Nephron progenitor cell (in vitro differentiated cells): ENCODE measurements at places on chromosomes 7 and 10.

GRCh38 chr7:51045319-51046102 lies 262.8 kb upstream of the GRB10 start:
- no peak overlapping the region for H3K27ac ChIP-seq
- H3K36me3 ChIP-seq = no peaks in the 10 kb centered on the region
- peaks cover 4% of the 10 kb centered on the region for H3K27me3 ChIP-seq

DNA sequence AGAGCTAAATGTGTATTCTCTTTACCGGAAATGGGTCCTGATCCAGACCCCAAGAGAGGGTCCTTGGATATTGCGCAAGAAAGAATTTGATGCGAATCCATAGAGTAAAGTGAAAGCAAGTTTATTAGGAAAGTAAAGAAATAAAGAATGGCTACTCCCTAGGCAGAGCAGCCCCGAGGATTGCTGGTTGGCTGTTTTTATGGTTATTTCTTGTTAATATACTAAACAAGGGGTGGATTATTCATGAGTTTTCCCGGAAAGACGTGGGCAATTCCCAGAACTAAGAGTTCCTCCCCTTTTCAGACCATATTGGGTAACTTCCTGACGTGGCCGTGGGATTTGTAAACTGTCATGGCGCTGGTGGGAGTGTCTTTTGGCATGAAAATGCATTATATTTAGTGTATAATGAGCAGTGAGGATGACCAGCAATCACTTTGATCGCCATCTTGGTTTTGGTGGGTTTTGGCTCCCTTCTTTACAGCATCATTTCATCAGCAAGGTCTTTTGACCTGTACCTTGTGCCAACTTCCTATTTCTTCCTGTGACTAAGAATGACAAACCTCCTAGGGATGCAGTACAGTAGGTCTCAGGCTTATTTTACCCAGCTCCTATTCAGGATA lies 60.4 kb downstream of the ARL4A start:
- no peak for DNase-seq
- no peak overlapping the region for H3K4me3 ChIP-seq
- H3K4me1 ChIP-seq = no peaks in the 10 kb centered on the region
- no peaks in the 10 kb centered on the region for H3K27me3 ChIP-seq
- no peak overlapping the region for H3K27ac ChIP-seq

DNA sequence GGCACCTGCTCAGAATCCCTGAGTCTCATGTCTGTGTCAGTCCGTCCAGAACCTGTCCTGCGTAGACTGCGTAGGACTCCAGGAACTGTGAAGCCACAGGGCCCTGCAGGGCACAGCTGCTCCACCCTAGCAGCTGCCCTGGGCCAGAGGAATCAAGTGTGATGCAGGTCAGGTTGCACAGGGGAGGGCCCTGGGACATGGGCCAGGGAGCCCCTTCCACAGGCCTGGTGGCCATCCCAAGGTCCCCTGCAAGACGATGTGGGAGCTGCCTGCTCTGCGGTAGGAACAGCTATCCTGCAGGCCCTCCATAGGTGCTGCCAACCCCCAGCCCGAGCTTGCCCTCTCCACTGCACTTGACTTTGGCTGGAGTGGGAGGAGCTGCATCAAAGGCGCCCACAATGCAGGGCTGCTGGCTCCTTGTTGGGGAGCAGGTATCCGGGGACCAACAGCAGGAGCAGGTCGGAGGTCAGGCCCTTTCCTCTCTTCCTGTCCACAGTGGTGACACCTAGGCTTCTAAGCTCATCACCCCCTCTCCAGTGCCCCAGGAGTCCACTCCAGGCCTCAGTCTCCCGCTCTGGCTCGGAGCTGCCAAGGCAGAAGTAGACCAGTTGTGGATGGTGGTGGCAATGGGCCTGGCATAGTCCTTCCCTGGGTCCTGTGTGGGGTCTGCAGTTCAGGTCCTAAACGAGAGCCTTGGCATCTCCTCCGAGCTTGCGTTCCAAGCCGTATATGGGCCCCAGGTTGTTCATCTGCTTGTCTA lies 149.1 kb downstream of the MAPK8 start:
- peaks cover 3% of the 10 kb centered on the region for H3K27me3 ChIP-seq
- peaks cover 24% of the 10 kb centered on the region for H3K4me1 ChIP-seq
- DNase-seq = peak; percentile 6
- H3K36me3 ChIP-seq = no peaks in the 10 kb centered on the region

- no peaks in the 10 kb centered on the region for H3K27me3 ChIP-seq
- no peak for DNase-seq
- H3K36me3 ChIP-seq = peaks cover 77% of the 10 kb centered on the region
- H3K4me1 ChIP-seq = no peaks in the 10 kb centered on the region
Observed at GRCh38 chr7:116902867-116903266, 40.5 kb downstream of the CAPZA2 start.

- H3K4me1 ChIP-seq = no peaks in the 10 kb centered on the region
- no peak overlapping the region for H3K27ac ChIP-seq
- no peak overlapping the region for H3K4me3 ChIP-seq
- H3K36me3 ChIP-seq = no peaks in the 10 kb centered on the region
- H3K27me3 ChIP-seq = no peaks in the 10 kb centered on the region
Observed at GRCh38 chr7:111192614-111193413, 101.9 kb downstream of the LRRN3 start.

DNA sequence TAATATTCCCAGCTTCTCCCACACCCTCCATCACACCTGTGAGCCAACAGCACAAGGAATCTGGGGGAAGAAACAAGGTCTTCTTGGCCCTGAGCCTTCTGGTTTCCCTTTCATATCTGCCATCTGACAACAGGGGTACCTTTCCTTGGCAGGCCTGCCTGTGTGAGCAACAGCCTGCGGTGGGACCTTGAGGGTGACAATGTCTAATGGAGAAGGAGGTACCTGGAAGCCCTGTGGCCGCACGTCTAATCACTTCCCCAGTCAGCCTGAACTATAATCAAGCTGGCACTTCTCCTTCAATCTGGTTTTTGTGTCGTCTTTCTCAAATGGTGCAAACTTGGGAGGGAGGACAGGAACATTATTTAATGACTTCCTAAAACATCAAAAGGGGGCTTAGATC lies 41.2 kb downstream of the NRCAM start:
- no peak overlapping the region for H3K27ac ChIP-seq
- peaks cover 5% of the 10 kb centered on the region for H3K27me3 ChIP-seq
- H3K4me1 ChIP-seq = peaks cover 18% of the 10 kb centered on the region
- no peak for DNase-seq
- no peak overlapping the region for H3K4me3 ChIP-seq

GRCh38 chr10:103793920-103794883 lies 61.2 kb downstream of the SH3PXD2A start:
- peaks cover 27% of the 10 kb centered on the region for H3K36me3 ChIP-seq
- peaks cover 28% of the 10 kb centered on the region for H3K4me1 ChIP-seq
- no peak overlapping the region for H3K27ac ChIP-seq
- no peak overlapping the region for H3K4me3 ChIP-seq
- peaks cover 12% of the 10 kb centered on the region for H3K27me3 ChIP-seq

DNA sequence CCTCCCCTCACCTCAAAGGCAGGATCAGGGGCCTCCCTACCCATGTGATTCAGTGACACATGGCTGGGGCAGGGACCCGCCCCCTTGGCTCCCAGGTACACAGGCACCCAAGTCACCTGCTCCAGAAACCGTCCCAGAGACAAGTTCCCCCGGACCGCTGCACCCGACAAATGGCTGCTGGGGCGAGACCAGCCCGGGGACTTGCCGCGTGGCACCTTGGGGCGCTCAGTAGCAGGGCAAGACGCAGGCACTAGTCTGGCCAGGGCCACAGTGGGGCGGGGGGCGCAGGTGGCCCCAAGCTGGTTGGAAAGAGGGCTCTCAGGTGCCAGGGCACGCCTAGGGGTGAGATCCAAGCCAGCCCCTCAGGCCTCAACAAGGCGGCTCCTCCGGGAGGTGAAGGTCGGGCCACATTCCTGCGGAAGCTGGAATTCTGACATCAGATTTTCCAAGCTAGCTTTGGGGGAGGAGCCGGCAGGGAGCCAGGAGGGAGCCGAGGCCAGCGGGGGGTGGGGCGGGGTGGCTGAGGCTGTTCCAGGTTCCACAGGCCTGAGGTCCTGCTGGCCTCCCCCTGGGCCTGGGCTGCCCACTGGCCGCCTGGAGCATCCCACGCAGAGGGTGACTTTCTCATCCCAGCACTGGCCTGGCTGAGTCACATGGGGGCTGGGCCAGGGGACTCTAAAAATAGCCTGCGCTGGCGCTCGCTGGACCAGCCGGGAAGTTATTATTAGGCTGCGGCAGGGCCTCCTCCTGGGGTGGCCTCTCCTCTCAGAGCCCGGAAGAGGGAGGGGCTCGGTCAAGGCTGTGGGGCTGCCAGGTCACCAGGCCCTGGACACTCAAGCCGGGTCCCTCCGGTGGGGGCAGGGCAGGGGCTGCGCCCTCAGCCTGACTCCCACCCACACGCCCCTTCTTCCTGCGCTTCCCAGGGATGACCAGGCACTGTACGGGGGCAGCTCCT lies 20.5 kb upstream of the INPP5A start:
- peak; percentile 78 for DNase-seq
- peak overlapping the region; percentile 68 for H3K27ac ChIP-seq
- peak overlapping the region; percentile 36 for H3K4me3 ChIP-seq
- H3K27me3 ChIP-seq = peaks cover 41% of the 10 kb centered on the region
- peaks cover 49% of the 10 kb centered on the region for H3K4me1 ChIP-seq
- no peaks in the 10 kb centered on the region for H3K36me3 ChIP-seq

GRCh38 chr10:118948786-118949185 lies 80.7 kb upstream of the NANOS1 start:
- no peak for DNase-seq
- peaks cover 36% of the 10 kb centered on the region for H3K4me1 ChIP-seq
- H3K4me3 ChIP-seq = no peak overlapping the region
- no peaks in the 10 kb centered on the region for H3K36me3 ChIP-seq

GRCh38 chr7:121372376-121373010 lies 23.6 kb downstream of the FAM3C start:
- H3K4me1 ChIP-seq = no peaks in the 10 kb centered on the region
- DNase-seq = no peak
- H3K27me3 ChIP-seq = no peaks in the 10 kb centered on the region
- no peak overlapping the region for H3K4me3 ChIP-seq
- peak overlapping the region; percentile 77 for H3K27ac ChIP-seq
- H3K36me3 ChIP-seq = peaks cover 51% of the 10 kb centered on the region

- no peak overlapping the region for H3K4me3 ChIP-seq
- no peak for DNase-seq
- no peak overlapping the region for H3K27ac ChIP-seq
- no peaks in the 10 kb centered on the region for H3K36me3 ChIP-seq
- H3K4me1 ChIP-seq = peaks cover 23% of the 10 kb centered on the region
- H3K27me3 ChIP-seq = peaks cover 3% of the 10 kb centered on the region
Observed at GRCh38 chr10:4646547-4646946, 179.5 kb upstream of the AKR1E2 start.

DNA sequence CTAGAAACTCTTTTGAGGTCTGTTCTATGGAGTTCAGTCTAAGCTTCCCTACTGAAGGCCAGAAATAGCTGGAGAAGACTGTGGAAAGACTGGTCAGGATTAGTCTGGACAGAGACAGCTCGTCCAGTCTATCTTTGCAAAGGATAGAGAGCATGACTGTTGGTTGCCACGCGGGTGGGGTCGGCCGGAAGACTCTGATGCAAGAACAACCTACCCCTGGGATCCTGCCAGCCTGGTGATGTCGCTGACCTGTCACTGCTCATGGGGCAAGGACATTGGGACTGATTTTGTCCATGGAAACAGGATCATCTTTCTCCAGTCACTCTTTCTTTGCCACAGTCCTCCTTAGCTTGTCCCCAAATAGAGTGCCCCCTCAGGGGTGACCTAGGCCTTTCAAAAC lies 337.6 kb upstream of the NPSR1 start:
- no peak overlapping the region for H3K4me3 ChIP-seq
- no peak for DNase-seq
- no peak overlapping the region for H3K27ac ChIP-seq
- no peaks in the 10 kb centered on the region for H3K36me3 ChIP-seq

GRCh38 chr10:12902135-12902572 lies 99.4 kb downstream of the CCDC3 start:
- H3K27ac ChIP-seq = no peak overlapping the region
- H3K4me1 ChIP-seq = peaks cover 41% of the 10 kb centered on the region
- peaks cover 12% of the 10 kb centered on the region for H3K27me3 ChIP-seq
- no peak overlapping the region for H3K4me3 ChIP-seq
- DNase-seq = peak; percentile 75

GRCh38 chr7:50331564-50332208 lies 27.2 kb downstream of the IKZF1 start:
- no peak overlapping the region for H3K27ac ChIP-seq
- DNase-seq = no peak
- H3K36me3 ChIP-seq = no peaks in the 10 kb centered on the region
- no peak overlapping the region for H3K4me3 ChIP-seq
- H3K27me3 ChIP-seq = peaks cover 2% of the 10 kb centered on the region

DNA sequence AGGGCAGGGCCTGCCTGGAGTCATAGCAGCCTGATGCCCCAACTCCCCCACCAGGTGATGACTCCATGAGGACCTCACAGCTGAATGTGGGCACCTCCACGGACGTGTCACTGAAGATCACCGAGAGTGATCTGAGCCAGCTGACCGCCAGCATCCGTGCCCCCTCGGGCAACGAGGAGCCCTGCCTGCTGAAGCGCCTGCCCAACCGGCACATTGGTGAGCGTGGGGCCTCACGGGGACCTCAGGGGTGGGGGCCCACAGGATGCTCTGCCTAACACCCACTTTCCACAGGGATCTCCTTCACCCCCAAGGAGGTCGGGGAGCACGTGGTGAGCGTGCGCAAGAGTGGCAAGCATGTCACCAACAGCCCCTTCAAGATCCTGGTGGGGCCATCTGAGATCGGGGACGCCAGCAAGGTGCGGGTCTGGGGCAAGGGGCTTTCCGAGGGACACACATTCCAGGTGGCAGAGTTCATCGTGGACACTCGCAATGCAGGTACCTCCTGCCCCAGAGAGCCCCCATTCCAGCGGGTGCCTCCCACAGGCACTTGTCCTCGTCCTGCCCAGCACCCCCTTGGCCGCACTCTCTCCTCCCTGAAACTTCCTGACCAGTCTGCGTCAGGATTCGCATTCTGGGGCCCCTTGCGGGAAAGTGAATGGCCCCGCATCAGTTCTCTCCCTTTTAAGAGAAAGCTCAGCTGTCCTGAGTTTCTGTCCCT lies 10.0 kb upstream of the ATP6V1F start:
- H3K4me1 ChIP-seq = no peaks in the 10 kb centered on the region
- H3K4me3 ChIP-seq = no peak overlapping the region
